ENCODE measurements at places on chromosomes 12 and 14.

GRCh38 chr14:55370883-55371455 lies 40.7 kb downstream of the ATG14 start:
- no peak for DNase-seq

DNA sequence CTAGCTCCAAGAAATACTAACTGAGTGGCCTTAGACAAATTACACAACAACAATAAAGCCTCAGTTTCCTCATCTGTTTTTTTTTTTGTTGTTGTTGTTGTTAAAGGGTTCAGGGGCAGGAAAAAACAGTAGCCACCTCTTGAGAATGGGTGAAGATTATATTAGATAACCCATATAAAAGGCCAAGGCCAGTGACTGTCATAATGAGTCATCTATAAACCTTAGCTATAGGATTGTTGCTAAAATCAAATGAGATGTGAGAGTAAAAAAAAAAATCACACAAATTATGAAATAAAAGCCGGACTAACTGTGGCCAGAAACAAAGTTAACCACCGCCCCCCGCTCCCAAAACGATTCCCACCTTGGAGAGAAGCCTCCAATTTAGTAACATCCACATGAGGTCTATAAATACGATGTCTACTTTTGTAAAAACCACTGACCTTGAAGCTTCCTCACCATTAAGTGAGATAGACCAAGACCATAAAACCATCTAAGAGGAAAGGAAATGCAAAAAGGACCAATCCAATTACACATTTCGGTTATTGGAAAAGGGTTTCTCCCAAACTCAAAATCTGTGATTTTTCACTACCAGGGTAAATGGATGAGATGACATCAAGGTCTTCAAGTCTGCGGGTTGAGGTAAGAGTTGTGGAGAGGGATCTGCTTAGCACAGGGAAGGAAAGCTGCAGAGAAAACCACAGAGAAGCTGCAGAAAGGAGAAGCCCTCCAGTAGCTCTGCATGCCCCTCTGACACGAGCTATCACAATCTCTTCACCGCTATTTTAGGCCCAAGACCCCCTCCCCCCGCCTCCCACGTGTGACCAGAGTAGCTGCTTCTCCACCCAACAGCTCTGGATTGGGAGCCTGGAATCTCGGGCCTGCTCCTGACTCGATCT lies 1.0 kb downstream of the NAA25 start:
- no peak for DNase-seq

- no peak for DNase-seq
Measured at GRCh38 chr14:51627313-51627712, 24.4 kb upstream of the FRMD6 start.

DNA sequence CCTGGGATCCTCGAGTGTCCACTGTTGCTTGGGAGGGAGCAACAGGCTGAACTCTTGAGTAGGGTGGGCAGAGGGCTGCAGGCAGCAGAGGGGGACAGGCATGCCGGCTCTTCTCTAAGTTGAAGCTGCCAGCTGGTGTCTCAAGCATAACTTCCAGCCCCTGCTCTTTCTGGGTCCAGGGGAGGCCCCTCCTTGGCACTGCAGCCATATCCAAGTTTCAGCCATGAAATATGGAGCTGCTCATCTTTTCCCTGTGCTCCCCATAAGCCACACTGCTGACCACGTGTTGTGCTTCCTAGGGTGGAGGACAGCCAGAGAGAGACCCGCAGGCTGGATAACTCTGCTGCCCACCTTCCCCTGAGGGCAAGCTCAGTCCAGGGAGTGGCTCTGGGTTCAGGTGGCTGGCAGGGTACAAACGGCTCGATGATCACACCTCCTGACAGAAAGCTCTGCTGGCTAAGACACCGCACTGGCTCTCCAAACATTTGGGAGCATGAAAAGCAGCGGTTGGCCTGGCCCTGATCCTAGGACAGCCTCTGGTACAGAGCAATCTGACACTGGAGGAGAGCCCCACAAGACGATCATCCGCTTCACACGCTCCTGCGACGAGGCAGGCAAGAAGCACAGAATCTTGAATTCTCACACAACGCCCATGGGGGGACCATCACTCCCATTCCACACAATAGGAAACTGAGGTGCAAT lies 79.6 kb downstream of the PITPNM2 start:
- no peak for DNase-seq

- DNase-seq = no peak
Measured at GRCh38 chr12:1351926-1352325, 242.5 kb downstream of the FBXL14 start.

GRCh38 chr12:124191024-124191359 lies 103.9 kb upstream of the RFLNA start:
- DNase-seq = no peak

GRCh38 chr12:99146185-99146584 lies 501.1 kb downstream of the APAF1 start:
- no peak for DNase-seq

DNA sequence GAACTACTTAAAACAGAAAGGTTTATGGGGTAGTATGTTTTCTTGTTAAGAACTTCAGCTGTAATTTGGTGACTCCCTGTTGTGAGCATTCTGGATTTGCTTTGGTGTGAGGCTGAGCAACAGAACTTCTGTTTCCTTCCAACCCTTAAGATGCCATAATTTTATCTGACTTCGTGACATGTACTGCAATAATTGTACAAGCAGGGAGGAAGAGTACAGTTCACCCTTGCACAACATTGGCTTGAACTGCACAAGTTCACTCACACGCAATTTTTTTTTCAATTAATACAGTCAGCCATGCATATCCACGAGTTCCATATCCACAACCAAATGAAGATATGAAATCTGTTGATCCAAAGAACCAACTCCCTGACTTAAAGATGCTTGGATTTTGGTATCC lies 42.9 kb upstream of the ANKS1B start:
- no peak for DNase-seq

- peak; percentile 14 for DNase-seq
Measured at GRCh38 chr12:46516933-46517578, 144.5 kb upstream of the SLC38A2 start.

DNA sequence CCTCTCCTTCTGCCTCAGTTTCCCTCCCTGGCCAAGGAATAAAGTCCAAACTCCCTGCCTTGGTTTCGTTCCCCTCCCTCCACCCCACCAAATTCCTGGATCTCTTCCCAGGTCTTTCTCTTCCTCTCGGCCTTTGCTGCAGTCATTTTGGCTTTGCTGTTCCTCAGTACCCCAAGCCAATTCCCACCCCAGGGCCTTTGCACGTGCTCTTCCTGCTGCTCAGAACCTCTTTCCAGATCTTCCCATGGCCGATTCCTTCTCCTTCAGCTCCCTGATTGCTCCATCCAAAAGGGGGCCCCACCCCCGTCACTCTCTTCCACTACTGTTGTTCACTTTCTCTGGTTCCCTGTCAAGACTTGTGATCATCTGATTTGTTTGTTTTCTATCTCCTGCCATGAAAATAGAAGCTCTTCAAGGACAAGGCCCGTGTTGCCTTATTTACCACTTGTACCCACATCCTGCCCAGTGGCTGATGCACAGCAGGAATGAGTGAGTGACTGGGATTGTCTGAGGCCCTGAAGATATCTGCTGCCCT lies 3.1 kb downstream of the HNF1A start:
- DNase-seq = no peak

GRCh38 chr14:37253905-37254304 lies 56.2 kb downstream of the MIPOL1 start:
- DNase-seq = no peak

- no peak for DNase-seq
Measured at GRCh38 chr12:25977047-25977446, 18.6 kb downstream of the RASSF8 start.

DNA sequence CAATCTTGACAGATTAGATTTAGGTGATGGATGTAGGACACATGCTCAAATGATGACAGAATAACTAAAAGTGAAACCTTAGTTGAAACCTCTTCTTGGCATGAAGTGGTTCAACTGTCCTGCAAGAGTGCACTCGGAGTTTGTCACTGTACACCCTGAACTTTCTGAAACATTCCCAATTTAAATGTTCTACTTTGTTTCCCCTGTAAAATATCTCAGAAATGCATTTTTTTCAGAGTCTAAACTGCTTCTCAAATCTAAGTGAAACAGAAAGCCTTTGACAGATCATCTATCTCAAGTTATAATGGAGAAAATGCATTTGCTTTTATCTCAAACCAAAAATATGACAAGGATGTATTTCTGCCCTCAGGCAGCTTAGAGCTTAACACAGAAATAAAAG lies 66.0 kb downstream of the BHLHE41 start:
- no peak for DNase-seq

DNA sequence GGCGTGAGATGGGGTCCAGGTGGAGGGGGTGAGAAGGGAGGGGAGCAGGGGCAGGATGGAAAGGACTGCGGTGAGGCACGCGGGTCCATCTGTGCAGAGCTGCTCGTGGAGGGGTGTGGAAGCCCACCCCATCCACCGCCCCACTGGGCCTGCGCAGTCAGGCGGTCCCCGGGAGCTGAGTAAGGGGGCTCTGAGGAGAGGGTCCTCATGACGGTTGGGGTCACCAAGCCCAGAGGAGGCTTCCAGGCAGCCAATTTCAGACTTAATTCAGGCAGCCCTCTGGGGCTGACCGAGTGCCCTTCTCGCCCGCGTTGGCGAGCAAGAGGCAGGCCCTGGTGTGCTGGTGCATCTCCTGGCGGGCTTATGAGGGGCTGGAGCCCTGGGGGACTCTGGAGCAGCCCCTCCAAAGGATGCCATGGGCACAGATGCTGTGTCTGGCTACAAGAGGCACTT lies 115.5 kb downstream of the KIF26A start:
- no peak for DNase-seq
